ENCODE measurements at places on chromosomes 6 and 20.

DNA sequence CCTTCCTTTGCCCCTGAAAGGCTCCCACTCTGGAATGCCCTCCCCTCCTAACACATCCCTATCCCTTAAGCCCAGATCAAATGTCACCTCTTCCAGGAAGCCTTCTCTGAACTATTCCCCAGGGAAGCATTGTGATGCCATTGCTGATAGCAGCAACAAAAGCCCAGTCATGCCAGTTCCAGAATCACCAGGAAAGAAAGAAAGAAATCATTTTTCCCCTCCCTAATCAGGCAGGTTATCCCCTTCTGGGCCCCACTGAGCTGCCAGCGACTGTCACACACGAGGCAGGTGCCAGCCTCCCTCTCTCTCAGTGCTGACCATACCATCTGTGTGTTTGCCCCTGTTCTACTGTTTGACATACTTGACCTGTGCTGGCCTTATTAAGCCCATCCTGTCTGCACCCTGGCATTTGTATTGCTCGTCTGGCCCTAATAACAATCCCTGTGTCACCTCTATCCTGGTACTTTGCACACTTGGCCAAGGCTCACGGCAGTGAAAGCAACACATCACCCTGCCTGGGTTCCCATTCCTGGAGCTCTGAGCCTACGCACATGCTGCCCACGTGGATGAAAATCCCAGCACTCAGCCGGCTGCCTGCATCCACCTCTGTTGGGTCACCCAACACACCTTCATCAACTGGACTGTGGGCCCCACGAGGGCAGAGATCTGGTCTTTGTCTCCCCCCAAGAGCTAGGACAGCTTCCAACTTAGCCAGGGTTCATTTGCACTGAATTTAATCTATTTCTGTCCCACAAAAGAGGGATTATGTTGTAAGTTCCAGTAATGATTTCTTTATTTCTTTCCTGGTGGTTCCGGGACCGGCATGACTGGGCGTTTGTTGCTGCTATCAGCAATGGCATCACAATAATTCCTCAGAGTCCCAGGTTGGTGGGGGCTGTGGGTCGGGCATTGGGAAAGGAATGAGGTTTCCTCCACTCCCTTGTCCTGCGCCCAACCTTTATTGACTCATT lies 5.3 kb upstream of the BPIFB1 start:
- no peak for DNase-seq

DNA sequence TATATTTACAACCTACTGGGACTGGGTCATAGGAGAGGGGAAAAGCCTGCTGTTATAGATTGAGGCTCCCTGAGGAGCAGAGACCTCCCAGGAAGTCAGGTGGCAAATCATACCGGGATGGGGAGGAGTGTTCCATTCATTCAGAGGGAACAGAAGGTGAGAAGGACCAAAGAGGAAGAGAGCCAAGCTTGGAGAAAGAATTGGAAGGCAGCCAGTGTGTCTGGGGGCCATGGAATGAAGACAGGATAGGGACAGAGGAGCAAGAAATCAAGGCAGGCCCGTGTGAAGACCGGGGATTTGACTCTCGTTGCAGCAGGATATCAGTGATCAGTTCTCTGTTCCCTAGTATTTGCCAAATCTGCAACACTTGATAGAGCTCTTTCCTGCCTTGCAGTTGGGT lies 5.7 kb upstream of the ZNF217 start:
- DNase-seq, result no peak

DNA sequence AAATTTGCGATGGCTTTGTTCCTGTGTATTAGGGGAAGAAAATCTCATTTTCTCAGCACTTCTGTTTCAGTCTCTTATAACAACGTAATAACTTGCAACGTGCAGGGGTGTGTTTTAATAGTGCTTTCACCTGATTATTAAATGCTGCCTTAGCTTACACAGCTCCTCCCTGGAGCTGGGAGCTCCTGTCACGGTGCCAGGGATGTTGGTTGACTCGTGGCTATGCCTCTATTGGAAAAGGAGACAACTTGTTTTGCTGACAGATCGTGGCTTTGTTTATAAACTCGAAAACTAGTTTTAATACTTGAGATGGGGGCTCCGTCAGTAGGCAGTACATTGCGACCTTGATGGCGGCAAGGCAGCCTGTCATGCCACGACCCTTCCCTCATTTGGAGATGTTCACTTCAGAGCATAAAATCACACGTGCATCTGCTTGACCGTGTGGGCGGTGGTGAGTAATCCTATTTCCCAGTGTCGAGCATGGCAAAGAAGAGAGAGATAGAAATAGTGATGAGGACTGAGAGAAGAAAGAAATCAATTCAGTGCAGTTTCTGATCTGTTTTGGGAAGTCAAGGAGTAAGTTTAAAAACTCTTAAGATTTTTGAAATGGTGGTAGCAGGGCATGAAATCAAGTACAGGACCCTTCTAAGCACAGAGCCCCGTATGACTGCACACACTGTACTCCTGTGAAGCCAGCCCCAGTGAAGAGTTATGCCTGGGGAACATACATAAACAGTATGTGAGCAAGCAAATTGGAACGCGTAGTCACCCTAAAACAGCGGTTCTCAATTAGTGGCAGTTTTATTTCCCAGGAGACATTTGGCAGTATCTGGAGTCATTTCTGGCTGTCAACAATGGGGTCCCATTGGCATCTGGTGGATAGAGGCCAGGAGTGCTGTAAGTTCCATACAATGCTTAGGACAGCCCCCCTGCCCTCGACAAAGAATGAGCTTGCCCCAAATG lies 147.2 kb downstream of the DOK5 start:
- no peak for DNase-seq

- no peak for DNase-seq
These were observed 88.3 kb upstream of the AFDN start for GRCh38 chr6:167738386-167738785.

- no peak for DNase-seq
These were observed 16.2 kb downstream of the DNAJC5 start for GRCh38 chr20:63911176-63911575.

- no peak for DNase-seq
These were observed 164.7 kb upstream of the CCN2 start for GRCh38 chr6:132115714-132116366.

GRCh38 chr6:136706430-136706829 lies 85.8 kb downstream of the MAP3K5 start:
- DNase-seq, result no peak

- DNase-seq, result no peak
These were observed 51.9 kb downstream of the MAFB start for GRCh38 chr20:40637176-40637575.

DNA sequence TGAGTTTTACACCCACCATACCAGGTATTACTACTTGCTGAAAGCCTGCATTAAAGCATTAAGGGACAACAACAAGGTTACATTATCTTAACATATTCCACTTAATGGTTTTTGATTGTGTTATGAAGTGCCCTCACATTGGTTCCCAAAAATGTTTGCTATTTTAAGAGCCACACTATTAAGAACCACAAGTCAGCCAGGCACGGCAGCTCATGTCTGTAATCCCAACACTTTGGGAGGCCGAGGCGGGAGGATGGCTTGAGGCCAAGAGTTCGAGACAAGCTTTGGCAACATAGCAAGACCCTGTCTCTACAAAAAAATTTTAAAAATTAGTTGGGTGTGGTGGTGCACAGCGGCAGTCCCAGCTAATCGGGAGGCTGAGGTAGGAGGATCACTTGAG lies 28.2 kb downstream of the ATXN1 start:
- no peak for DNase-seq

GRCh38 chr20:53846640-53847039 lies 223.8 kb downstream of the BCAS1 start:
- DNase-seq, result no peak

DNA sequence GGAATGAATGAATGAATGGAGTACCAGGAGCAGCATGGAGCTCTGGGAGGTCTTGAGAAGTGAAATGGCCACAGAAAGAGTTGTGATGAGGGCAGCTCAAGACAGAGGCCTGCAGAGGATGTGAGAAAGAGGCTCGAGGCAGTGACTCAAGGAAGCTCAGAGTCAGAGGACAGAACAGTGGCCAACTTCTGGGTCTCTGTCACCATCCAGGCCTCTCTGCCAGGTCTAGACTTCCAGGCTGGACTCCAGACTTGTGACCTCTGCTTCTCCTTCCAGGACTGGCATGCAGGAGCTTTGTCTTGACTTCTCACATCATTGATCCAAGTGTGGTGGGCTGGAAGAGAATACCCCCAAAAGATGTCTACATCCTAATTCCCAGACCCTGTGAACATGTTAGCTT lies 119.8 kb downstream of the TOX2 start:
- DNase-seq, result no peak

GRCh38 chr6:9647071-9647445 lies 767.8 kb downstream of the TFAP2A start:
- no peak for DNase-seq

DNA sequence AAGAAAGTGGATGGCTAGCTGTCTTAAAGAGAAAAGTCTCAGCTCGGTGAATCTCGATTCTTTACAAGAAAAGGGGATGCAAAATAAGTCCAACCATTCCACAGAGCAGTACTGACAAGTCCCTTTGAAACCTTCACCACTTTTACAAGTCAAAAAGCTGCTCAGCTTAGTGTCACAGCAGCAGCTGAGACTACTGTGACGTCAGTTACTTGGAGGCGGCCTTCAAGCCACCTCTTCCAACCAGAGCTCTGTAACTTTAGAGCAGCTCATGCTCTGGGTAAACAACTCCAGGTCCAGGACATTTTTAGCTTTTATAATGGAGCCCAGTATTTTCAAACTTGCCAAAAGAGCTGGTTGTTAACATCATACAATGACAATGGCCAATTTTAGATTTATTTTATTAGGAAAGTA lies at the start of gene KIAA0408:
Gene KIAA0408 (minus strand): TSS at position 159 of the 411 bp plus-strand sequence. CDS start 5,408 bp downstream, outside the sequence.
- DNase-seq, result no peak

GRCh38 chr6:13355043-13355945 lies 27.0 kb upstream of the TBC1D7 start:
- no peak for DNase-seq

- DNase-seq, result no peak
These were observed 62.2 kb downstream of the GMDS start for GRCh38 chr6:2183246-2183645.

DNA sequence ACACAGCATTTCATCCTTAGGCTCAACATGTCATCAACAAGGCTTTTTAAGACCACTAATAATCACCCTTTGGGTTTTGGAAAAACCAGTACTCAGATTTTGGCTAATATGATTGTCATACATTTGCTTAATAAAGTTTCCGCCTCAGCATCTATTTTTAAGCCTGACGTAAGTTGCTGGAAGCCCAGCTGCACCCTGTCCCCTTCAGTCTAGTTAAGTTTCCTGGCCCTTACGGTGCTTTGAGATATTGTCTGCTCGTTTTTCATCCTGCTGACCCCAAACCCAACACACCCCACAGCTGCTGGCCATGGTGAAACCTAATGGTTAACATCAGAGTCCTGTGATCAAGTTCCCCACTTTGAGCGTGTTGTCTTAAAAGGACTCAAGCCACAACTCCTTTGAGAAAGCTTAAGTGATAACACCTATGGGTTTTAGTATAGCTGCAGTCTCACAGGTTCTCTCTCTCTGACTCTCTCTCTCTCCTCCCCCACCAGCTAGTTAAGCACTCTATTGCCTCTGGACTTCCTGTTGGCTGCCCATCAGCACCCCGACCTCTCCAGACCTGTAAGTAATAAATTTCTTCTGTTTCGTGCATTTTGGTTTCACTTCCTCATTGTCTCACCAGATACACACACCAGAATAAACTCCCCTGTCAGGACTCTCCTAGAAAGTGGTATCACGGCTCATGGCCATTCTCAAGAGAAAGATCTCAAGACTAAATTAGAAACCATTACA lies 802.0 kb downstream of the C6orf118 start:
- DNase-seq, result no peak

DNA sequence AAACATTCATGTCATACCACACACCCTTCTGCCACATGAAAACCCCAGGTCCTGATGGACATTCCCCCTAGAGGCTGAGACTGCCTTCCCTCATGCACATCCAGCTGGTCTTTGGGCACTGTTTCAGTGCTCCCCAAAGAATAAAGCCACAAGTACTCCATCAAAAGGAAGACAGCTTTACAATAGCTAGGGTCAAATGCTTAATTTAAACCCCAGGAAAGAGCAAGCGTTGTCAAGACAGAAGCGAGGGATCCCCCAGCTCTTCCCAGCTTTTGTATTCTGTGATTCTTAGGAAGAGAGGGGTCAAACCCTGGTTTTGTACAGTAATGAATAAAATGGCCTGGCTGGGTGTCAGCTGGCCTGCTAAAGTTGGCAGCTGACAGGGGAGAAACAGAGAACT lies 82.4 kb upstream of the IYD start:
- DNase-seq, result no peak

DNA sequence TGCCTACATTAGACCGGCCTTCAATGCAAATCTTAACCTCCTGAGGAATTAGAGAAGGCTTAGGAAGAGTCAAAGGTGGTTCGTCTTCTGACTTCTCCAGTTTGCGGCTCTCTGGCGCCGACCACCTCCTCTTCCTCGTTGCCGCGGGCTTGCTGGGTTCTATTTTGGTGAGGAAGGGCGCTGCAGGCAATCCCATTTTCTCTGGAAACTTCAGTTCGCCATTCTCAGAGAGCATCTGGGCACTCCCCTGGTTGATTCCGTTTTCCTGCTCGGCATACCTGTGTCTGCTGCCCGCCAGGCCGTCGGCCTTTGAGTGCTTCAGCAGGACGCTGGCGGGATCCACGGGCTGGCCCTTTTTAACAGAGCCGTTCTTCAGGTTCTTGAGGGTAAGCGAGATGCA lies 67.9 kb downstream of the GMPR start:
- no peak for DNase-seq

DNA sequence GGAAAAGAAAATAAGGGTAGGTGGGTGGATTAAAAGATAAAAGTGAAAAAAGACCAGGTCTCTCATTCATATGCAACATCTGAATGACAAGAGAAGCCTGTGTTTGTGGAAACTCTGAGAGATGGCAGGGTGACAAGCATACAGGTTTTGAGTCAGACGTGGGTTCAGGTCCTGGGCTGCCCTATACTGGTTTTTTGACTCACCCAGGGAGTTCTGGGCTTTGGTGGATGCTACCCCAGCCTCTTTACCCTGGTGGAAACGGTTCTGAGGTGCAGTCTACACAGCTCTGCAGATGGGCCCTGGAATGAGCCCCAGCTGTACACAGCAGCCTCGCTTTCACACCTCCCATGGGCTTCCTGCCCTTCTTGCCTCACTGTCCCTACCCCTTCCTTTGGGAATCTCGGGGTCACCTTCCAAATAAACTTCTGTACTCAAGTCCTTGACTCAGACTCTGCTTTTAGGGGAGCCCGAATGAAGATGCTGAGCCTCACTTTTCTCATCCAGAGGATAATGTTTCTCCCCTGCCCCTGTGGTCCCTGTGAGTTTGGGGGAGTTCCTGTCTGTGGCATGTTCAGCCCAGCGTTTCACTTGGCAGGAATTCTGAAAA lies 77.7 kb upstream of the CLDN20 start:
- DNase-seq, result no peak

DNA sequence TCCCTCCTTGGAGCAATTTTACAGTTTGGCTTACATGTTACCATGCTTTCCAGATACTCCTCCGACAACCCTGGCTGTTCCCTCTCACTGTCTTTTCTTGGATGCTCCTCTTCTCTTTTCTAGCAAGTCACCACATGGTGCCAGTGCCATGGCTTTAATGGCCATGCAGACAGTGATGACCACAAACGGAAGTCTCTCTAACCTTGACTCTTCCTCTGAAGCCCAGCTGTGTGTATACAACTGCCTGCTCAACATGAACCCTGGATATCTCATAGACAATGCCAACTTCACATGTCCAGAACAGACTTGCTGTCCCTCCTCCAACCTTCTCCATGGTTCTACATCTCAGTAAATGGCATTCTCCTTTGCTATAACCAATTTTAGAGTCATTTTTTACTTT lies 49.8 kb upstream of the NEDD9 start:
- DNase-seq, result no peak

- no peak for DNase-seq
These were observed 237.1 kb downstream of the TBC1D7 start for GRCh38 chr6:13091192-13091591.
